ENCODE measurements at places on chromosomes 5 and 9. TPM values are rescaled to one million over a fixed set of nuclear protein-coding genes. Genes with fewer than 3 reads are reported as not detected.

GRCh38 chr9:5712651-5713390 is 83.9 kb downstream of the RIC1 start:
- no peak overlapping the region for H3K27ac ChIP-seq
- no peak for DNase-seq
- H3K4me1 ChIP-seq, result peaks cover 12% of the 10 kb centered on the region

GRCh38 chr5:62084391-62084790 is 221.6 kb upstream of the KIF2A start:
- no peak for DNase-seq
- H3K4me3 ChIP-seq, result no peak overlapping the region
- H3K27ac ChIP-seq, result no peak overlapping the region
- no peaks in the 10 kb centered on the region for H3K27me3 ChIP-seq

DNA sequence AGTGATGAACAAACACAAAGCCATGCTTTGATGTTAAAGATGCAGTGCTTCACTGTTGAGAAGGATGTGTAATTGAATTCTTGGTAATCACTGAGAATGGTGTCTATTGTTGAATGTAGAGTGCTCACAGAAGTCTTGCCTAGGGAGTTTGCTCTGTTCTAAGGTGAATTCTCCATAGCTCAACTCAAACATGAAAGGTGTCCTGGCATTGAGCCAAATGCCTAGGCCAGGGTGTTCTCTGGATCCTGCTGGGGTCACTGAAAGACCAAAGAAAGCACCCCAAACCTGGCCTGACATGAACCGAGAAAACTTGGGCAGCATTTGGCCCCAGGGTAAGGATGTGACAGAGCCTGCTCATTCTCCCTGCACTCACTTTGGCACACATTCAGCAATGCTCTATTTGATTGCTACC is 217.3 kb downstream of the ARL15 start:
- H3K4me1 ChIP-seq, result no peaks in the 10 kb centered on the region
- no peak for DNase-seq
- H3K36me3 ChIP-seq, result peaks cover 3% of the 10 kb centered on the region

GRCh38 chr5:155504606-155505005 is 491.1 kb downstream of the KIF4B start:
- no peak overlapping the region for H3K4me3 ChIP-seq
- H3K27me3 ChIP-seq, result peaks cover 3% of the 10 kb centered on the region
- no peaks in the 10 kb centered on the region for H3K36me3 ChIP-seq
- no peak overlapping the region for H3K27ac ChIP-seq
- DNase-seq, result no peak

DNA sequence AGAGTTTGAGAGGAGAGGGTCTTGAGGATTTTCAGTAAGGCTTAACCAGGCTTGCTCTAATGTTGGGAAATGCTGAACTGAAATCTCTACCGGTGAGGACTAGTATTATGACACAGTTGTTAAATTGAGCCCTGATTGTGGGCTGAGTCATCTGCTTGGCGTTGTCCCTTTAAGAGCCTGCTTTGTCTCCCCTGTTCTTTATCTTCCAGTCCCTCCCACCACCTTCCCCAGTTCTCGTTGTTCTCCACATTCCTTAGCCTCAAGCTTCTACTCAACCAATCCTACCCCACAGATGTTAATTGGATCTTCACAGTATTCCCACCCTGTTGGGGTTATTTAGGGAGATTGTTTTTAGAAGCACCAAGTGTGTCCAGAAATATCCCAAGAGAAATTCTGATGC is 57.6 kb downstream of the ANKRD55 start:
- H3K27me3 ChIP-seq, result no peaks in the 10 kb centered on the region
- H3K4me1 ChIP-seq, result peaks cover 44% of the 10 kb centered on the region
- H3K36me3 ChIP-seq, result no peaks in the 10 kb centered on the region
- no peak overlapping the region for H3K4me3 ChIP-seq

DNA sequence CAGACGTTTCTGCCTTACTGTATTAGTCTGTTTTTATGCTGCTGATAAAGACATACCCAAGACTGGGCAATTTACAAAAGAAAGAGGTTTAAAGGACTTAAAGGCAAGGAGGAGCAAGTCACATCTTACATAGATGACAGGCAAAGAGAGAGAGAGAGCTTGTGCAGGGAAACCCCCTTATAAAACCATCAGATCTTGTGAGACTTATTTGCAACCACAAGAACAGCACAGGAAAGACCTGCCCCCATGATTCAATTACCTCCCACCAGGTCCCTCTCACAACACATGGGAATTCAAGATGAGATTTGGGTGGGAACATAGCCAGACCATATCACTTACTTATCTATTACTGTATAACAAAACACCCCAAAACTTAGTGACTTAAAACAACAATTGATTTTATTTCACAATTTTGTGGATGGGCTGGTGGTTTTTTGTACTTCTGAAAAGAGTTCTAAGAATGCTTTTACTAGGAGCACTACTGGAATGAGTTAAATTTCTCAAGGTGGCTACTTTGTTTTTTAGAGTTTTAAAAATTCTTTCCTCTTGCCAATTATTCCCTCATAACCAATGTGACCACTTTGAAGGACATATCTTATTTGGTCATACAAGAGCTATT is 10.3 kb downstream of the RUSC2 start:
- H3K27me3 ChIP-seq, result no peaks in the 10 kb centered on the region
- no peak for DNase-seq
- H3K4me1 ChIP-seq, result peaks cover 16% of the 10 kb centered on the region
- H3K36me3 ChIP-seq, result no peaks in the 10 kb centered on the region
- no peak overlapping the region for H3K4me3 ChIP-seq
- no peak overlapping the region for H3K27ac ChIP-seq

DNA sequence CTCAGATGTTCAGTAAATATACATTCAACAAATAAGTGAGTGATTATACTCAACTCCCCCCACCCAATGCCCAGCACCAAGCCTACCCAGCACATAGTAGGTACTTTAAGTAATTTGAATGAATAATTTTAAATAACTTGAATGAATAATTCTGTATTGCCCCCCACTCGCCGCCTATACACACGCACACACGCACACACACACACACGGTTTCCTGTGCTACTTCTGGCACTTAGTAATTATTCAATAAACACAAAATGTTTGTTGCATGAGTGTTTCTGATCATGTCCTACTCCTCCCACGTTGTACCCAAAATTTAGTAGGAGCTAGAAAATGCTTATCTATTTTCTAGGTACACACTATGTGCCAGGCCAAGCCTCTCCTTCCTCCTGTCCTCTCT is 16.2 kb downstream of the PCDH12 start:
- peaks cover 5% of the 10 kb centered on the region for H3K36me3 ChIP-seq
- no peak overlapping the region for H3K4me3 ChIP-seq
- no peak for DNase-seq

GRCh38 chr5:16612007-16612406 is 4.8 kb downstream of the RETREG1 start:
- peaks cover 24% of the 10 kb centered on the region for H3K36me3 ChIP-seq
- no peaks in the 10 kb centered on the region for H3K27me3 ChIP-seq
- H3K27ac ChIP-seq, result no peak overlapping the region
- no peak overlapping the region for H3K4me3 ChIP-seq

DNA sequence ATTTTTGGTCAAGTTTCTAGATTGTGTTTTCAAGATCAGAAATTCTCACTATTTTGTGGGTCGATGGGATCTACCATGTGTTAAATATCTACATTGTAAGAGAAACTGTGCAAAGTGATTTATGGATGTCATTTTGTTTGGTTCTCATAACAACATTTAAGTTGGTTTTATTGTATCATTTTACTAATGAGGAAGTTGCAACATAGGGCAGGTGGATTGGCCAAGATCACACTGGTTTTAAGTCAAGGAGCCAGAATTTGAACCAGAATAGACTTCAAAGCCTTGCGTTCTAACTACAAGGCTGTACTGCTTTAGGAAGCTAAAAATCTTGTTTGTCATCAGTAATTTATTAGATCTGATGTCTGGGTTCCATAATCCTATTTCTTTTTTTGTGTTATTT is 23.4 kb downstream of the SH3TC2 start:
- no peak overlapping the region for H3K27ac ChIP-seq
- no peak for DNase-seq
- H3K27me3 ChIP-seq, result no peaks in the 10 kb centered on the region
- H3K4me1 ChIP-seq, result peaks cover 24% of the 10 kb centered on the region
- no peaks in the 10 kb centered on the region for H3K36me3 ChIP-seq

- DNase-seq, result no peak
- no peaks in the 10 kb centered on the region for H3K27me3 ChIP-seq
- no peak overlapping the region for H3K27ac ChIP-seq
- H3K4me1 ChIP-seq, result peaks cover 57% of the 10 kb centered on the region
Measured at GRCh38 chr5:171968531-171968930, 37.9 kb downstream of the FBXW11 start.

- H3K27me3 ChIP-seq, result peaks cover 4% of the 10 kb centered on the region
- no peak for DNase-seq
- H3K4me1 ChIP-seq, result no peaks in the 10 kb centered on the region
- H3K36me3 ChIP-seq, result no peaks in the 10 kb centered on the region
- no peak overlapping the region for H3K27ac ChIP-seq
Measured at GRCh38 chr5:61831736-61832135, 474.3 kb upstream of the KIF2A start.

The CSF1R gene
- 0.94 TPM for total RNA-seq

The NCBP1 gene
- total RNA-seq, result 33.9 TPM

The PCDHB6 gene
- not detected for total RNA-seq

The MOB3B gene
- total RNA-seq, result 3.0 TPM

All from activated naive CD4-positive, alpha-beta T cell treated with anti-CD3 and anti-CD28 coated beads for 36 hours (primary cell).